ENCODE measurements at places on chromosomes 1 and 21.
A peak's percentile ranks its signal among the peaks of the same experiment; 100 is the strongest.

DNA sequence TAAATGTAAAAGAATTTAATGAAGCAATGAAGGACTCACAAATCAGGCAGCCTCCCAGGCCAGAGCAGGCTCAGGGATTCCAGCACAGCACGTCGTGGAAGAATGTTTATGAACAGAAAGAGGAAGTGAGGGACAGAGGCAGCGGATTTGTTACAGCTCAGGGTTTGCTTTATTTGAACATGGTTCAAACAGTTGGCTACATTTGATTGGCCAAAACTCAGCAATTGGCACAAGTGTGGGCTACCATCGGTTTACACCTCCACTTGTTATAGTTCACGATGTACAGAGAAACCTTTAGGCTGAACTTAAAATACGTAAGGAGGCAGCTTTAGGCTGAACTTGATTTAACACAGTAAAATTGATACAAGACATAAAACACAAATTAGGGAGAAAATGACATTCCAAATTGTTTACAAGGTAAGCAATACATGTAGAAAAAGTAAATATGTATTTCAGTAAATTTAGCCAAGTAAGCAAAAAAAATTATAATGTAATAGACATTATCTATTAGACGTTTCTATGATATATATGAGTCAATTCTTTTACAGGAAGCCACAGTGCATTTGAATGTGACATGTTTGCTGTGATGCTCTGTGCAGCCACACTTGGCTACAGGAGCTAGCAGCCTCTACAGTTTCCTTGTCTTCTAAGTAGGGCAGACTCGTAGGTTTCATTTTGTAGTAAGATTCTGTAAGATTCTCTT lies 126.5 kb downstream of the ADSS2 start:
- DNase-seq = peak; percentile 54

GRCh38 chr1:89287181-89288050 lies 14.8 kb upstream of the GBP5 start:
- no peak for DNase-seq

GRCh38 chr21:28742527-28742926 lies 250.2 kb downstream of the LTN1 start:
- no peak for DNase-seq

- no peak for DNase-seq
Measured at GRCh38 chr1:214474467-214474866, 76.9 kb downstream of the PTPN14 start.

- no peak for DNase-seq
Measured at GRCh38 chr1:170707117-170707516, 43.2 kb downstream of the PRRX1 start.

DNA sequence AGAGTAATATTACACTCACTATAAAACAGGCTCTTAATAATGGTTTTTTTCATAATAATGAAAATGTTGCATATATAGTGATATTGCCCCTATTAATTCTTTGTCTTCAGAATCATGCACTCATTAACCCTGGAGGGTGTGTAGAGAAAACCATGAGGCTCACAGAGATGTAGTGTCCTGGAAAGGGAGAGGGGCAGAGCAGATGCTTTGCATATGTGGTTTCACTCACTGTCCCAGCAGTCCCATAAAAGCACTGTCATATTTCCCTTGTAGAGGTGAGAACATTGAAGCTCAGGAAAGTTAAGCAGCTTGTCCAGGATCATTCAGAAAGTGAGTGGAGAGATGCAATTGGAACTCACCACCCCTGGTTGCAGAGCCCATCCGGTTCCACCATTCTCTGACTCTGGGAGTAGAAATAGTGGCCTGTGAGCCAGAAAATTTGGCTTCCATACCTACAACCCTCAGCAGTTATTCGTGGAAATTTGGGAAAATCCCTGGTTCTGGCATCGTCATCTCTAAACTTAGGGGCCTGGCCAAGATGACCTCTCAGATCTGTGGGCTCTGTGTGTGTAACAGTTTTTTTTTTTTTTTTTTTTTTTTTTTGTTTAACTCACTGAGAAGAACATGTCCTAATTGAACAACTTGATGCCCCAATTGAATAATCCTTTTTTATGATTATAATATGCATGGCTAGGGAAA lies 86.4 kb downstream of the RGL1 start:
- DNase-seq = no peak

Data from vagina (tissue), 2 donors.